ENCODE measurements at places on chromosomes 4 and X.

DNA sequence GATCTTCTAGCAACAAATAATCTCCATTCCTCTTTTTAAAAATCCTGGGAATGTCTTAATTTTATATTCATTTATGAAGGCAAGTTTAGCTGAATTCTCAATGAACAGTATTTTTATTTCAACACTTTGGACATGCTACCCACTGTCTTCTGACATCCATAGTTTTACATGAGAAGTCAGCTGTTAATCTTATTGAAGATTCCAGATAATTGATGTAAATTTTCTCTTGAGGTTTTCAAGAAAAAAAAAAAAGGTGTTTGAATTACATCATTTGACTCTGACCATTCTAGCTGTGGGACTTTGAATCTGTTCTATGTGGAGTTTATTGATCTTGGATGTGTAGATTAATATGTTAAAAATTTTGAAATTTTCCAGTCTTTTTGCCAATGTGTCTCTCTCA, 28.0 kb downstream of the PDHA2 start:
- no peak for DNase-seq

DNA sequence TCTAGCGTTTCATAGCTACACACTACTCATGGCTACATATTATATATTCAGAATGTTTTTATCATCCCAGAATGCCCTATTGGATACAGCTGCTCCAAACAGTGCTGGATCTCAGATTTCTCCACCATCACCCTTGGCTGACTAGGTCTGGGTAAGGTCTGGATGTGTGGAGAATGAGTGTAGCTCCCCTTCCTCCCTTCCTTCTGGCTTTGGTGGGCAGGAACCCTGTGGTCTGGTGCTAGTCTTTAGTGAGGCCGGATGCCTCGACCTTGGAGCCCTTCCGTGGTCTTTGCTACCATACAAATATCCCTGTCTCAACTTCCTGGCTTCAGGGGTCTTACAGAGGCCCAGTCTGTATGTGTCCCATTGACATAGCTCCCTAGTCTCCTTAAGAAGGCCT, 52.1 kb upstream of the KDR start:
- DNase-seq = no peak

- no peak for DNase-seq
Observed at GRCh38 chrX:47877327-47877726, 40.6 kb downstream of the ZNF81 start.

DNA sequence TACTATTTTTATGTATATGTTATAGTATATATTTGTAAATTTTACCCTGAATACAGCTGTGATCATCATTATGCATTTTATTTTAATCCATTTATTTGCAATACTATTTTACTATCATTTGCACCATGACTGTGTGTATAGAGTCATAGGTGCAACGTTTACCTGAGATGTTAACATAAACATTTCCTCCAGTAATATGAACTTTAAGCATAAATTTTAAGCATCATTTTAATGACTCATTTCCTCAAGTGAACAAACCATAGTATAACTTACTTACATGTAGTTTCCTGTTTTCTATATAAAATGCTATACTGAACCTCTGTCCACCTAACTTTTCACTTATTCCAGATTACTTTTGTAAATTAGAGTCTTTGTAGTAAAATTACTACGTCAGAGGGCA, 92.8 kb downstream of the NFKB1 start:
- no peak for DNase-seq

GRCh38 chr4:87011340-87012034, 76.7 kb downstream of the AFF1 start:
- DNase-seq = no peak

DNA sequence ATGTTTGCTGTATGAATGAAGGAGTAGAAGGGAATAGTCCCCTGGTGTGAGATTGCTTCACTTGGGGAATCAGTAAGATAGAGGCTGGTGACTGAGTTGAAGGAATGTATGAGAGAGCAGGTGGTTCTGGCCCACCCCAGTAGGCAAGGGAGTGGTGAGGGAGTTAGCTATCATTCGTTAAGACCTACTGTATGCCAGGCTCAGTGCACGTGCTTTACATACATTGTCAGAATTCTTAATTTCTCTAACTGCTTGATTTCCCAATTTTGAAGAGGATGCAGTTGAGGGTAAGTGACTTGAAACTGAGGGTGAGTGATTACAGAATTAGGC, 700 bp downstream of the VMA21 start:
- DNase-seq = no peak

DNA sequence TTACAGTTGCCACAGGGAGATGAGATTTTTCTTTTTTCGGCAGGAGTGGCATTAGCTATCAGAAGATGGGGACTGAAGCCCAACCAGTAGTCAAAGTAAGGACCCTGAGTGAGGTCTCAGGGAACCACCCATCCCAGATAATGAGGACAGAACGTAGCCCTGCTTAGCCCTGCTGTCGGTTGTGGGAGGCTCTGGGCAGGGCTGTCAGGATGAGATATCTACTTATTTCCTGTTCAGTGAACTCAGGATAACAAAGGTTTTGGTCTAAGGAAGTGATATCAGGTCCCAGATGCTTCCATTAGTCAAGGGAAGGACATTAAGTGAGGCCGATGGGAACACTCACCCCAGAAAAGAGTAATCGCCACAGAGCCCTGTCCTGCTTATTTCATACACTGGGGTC, 2.3 kb downstream of the MAGEB16 start:
- DNase-seq = no peak

DNA sequence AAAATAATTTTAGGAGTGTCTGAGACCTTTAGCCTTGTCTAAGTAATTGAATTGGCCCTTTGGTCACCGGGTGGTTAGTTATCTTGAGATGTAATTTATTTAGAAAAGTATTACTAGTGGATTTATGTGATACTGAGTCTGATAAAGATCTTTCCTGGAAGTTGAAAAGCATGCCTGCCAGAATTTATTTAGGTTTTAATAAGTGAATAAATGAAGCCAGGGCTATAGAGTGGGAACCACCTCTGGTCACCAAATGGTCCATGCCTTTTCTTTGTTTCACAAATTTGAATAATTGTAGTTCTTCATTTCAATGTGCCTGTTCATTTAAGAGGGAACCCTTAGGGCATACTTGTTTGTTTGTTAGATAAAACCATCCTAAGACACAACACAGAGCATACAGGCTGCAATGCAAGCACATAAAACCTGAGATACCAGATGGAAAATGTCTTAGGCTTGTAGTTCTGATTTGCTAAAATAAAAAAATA, 627.8 kb downstream of the ADGRL3 start:
- DNase-seq = no peak

DNA sequence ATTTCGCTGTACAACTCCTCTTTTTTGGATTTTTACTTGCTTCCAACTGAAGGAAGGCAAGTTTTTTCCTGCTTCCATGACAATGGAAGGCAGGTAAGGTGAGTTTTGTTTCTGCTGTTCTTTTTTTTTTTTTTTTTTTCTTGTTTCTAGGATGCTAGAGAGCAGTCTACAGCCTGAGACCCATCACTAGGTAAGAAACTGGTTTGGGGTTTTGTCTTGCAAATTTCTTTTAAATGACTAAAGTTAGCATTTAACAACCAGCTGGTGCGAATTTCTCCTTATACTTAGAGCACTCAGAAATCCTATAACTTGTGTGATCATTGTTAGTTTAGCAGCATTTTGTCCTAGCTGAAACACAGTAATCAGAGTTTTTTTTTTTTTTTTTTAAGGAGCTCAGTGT, 378.4 kb upstream of the CNKSR2 start:
- DNase-seq = no peak

- no peak for DNase-seq
Observed at GRCh38 chr4:3440011-3440410, 1.8 kb upstream of the HGFAC start.

- no peak for DNase-seq
Observed at GRCh38 chr4:93983140-93983539, 154.6 kb downstream of the ATOH1 start.

DNA sequence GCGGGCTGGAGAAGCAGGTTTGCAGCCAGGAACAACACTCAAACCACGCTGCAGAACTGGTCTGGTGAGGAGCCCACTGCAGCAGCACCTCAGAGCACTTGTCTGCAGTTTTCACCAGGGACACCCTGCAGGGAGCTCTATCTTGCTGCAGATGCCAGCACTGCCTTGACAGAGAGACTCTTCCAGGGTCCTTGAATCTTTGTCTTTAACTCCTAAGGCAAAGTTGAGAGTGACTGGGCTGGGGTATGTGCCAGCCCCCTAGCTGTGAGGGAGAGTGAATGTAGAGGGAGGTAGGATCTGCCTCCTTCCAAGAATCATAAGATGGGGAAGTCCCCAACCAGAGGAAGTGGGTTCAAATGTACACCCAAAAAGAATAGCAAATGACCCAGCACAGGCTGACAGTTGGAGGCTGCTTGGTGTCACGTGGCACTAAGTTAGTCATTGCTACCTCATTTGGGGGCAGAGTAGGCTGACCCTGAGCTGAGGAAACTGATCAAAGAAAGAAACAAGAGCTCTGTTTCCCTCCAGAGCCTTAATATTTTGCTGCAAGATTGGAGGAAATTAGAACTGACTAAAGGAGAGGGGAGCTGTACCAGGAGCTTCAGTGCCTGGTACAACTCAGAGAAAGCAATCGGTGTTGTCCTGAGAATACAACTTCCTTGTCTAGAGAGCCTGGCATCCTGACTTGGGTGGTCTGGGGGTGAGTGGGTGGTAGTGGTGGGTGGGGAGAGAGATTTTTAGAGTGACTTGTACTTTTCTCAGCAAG, 28.2 kb upstream of the HUWE1 start:
- peak; percentile 10 for DNase-seq

GRCh38 chrX:1172496-1172895, 40.0 kb downstream of the CRLF2 start:
- no peak for DNase-seq

- DNase-seq = no peak
Observed at GRCh38 chrX:32937043-32937442, 274.3 kb downstream of the DMD start.

- DNase-seq = no peak
Observed at GRCh38 chr4:81783558-81783957, 311.9 kb upstream of the RASGEF1B start.

DNA sequence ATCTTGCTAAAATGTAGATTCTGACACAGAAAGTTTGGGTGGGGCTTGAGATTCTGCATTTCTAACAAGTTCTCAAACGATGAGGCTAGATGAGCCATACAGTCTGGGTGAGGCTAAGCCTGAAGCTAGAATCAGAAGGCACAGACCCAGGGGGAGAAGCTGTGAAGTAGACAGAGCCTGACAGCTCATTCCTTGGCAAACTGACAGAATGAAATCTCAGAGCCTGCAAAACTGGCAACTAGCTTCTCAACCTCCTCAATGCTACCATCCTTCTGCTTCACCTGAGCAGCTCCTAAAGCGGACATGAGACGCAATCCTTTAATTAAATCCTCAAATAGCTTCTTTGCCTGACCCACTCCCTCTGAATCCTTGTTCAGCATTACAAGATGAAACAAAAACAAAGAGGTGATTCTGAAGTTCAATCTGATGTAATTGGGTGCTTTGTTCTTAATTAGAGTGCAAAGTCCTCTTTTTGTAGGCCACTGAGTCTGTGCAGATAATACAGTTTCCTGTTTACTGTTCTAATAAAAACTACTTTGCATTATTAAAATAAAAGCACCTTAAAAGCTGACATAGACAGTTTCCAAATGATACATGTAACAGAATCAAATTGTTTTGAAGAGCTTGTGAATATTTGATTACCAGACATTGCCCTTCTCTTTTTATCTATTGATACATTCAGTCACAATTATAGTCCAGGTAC, 71.0 kb upstream of the BMP2K start:
- no peak for DNase-seq

DNA sequence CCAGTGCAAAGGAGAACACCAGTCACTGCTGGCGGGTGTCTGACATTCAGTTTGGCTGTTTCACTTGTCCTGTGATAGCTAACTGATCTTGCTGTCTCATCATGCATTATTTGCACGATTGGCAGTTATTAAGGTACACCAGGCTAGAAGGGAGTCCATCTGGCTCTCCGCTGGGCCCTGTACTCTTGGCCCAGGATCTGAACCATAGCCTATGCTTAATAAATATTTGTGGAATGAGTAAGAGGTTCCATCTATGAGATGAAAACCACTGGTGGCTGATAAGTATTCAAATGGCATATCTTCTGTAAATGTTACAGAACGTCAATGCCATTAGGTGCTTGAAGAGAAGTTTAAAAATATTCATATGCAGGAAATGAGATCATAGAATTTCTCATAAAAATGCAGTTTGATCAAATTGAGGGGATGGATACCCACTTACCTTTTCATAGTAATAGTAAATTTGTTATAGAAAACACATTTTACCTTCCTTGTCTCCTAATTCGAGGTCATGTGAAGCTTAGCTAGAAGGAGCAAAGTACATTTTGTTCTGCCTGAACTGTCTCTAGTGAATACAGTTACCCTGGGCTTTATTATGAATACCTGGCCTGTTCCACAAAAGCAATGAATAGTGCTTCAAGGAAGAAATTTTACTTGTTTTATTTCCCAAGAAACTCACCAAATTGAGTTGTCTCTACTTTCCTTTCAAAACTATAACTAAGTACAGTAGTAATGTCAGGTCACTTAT, 213.5 kb downstream of the CBR4 start:
- DNase-seq = no peak

- no peak for DNase-seq
Observed at GRCh38 chr4:126004941-126005340, 690.2 kb downstream of the FAT4 start.

DNA sequence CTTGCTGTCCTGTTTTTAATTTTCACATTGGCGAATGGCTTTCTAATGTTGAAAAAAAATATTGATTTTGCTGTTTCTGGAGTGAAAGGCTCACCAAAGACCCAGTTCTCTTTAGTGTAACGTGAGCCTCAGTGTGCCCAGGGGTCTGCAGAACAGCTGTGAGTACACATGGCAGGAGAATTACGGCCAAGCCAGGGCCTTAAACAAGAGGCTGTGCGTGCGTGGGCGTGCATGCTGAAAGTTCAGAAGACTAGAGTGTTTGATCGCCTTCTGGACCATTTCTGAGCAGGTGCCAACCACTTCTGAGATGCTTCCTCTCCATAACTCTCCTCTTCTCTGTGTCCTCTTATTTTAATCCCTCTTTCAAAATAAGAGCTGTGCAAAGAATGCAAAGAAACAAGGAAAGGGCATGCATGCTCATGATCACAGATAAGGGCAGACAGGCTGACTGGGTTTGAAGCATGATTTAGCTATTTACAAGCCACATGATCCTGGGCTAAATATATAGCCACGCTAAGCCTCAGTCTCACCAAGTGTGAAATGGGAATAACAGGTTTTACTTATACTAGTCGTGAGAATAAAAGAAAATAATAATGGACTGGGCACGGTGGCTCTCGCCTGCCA, 9.9 kb downstream of the PHEX start:
- no peak for DNase-seq

DNA sequence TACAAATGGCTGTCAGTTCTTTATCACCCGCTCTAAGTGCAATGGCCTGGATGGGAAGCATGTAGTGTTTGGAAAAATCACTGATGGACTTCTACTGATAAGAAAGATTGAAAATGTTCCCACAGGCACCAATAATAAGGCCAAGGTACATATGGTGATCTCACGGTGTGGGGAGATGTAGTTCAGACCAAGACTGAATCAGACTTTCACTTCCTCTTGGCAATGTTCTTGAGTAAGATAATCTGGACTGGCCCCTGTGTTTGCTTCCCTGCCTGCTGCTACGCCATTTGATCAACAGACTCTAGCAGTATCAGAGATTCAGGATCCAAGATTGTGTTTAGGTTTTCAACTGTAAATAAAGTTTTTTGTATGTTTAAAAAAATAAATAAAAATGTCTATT, 682.2 kb upstream of the AMOT start:
- no peak for DNase-seq

GRCh38 chr4:84481077-84481859, 17.8 kb downstream of the NKX6-1 start:
- DNase-seq = no peak

- DNase-seq = no peak
Observed at GRCh38 chr4:159104694-159105414, 2.0 kb downstream of the RAPGEF2 start.
